ENCODE measurements at places on chromosomes 6 and 20. TPM values are rescaled to one million over a fixed set of nuclear protein-coding genes. Genes with fewer than 3 reads are reported as not detected.

- no peak for DNase-seq
Measured at GRCh38 chr6:98514796-98515195, 319.6 kb upstream of the POU3F2 start.

GRCh38 chr6:100344321-100344720, 120.4 kb downstream of the SIM1 start:
- no peak for DNase-seq

GRCh38 chr6:145551164-145551563, 184.2 kb downstream of the EPM2A start:
- no peak for DNase-seq

GRCh38 chr20:47865451-47865850, 80.2 kb upstream of the SULF2 start:
- no peak for DNase-seq

DNA sequence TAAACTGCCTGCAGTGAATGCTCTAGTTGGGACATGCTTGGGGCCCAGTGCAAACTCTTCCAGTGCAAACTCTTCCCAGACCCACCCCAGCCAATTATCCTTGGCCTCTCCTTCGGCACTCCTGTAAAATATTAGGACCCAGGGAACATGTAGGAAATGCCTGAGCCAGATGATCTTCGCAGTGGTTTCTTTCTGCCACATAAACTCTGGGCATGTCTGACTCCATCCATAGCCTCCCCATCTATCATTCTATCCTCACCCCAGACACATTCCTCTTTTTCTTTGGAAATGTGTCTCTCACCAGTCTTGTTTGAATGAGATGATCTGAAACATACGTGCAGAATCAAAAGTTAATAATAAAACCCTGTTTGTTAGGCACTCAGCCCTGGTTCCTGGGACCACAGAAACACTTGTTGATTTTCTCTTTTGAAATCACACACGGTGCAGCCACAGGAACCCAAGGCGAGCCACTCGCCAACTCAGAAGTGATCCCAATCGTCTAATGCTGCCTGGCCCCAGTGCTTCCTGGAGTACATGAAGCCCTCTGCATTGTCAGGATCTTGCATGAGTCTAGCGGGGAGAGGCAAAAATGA, 108.9 kb upstream of the CST7 start:
- no peak for DNase-seq

GRCh38 chr20:63459070-63459380, 13.4 kb downstream of the KCNQ2 start:
- DNase-seq: no peak

GRCh38 chr6:70398783-70399728, 14.3 kb upstream of the FAM135A start:
- DNase-seq: no peak

- no peak for DNase-seq
Measured at GRCh38 chr6:74939721-74940620, 265.9 kb downstream of the COL12A1 start.

DNA sequence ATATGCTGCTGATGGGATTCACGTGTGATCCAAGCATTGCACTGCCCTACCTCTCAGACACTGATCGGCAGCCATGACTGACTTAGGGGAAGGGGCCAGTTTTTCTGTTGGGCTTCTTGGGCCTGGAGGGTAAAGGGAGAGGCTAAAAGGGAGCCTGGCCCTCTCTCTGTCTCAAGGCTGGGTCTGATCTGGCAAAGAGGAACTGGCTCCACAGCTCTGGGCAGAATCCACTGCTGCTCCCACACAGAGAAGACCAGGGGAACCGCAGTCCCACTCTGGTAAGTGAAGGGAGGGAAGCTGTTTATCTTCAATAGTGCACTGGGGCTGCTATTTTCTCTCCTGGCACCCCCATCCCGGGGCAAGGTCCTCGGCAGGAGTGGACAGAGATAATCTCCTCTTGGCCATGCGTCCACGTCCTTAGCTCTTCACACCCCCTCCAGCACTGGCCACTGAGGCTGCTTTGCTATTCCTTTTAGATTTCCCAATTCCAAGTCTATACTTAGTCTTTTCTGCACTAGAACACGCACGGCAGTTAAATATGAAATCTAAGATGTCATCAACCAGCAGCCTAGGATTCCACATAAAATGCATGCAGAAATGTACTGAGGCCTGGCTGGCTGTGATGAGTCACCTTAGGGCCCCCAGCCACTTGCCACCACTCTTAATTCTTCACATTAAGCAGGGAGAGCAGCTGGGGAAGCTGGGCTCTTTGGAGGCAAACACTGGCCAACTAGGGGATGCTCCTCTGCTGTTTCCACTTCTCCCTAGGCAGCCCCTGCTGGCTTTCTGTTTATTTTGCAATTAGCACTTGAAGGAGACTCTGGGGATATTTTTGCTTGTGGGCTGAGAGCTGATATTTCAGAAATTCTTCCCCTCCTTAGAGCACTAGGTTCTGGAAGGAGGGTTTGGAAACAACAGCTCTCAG, 87.8 kb upstream of the ARMC2 start:
- DNase-seq: no peak

DNA sequence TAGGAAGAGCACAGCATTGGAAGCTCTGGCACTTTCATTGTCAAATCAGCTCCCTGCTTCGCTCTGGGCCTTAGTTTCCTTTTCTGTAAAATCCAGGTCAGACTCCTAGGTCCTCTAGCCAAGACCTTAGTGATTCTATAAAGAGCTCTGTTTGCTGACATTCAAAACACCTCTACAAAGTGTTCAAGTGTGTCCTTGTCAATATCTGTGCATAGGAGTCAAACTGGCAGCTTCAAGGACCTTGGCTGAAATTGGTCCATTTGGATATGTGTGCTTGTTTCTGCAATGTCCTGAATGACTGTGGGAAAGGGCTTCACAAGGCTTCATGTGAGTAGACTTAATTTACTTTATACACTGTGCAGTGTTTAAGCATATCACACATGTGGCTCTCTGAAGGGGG, 73.9 kb upstream of the ENPP5 start:
- no peak for DNase-seq

- no peak for DNase-seq
Measured at GRCh38 chr6:142708651-142709050, 236.3 kb downstream of the HIVEP2 start.

GRCh38 chr6:166715065-166715464, 88.0 kb upstream of the RPS6KA2 start:
- no peak for DNase-seq

- DNase-seq: no peak
Measured at GRCh38 chr20:46119028-46119546, 973 bp downstream of the CD40 start.

DNA sequence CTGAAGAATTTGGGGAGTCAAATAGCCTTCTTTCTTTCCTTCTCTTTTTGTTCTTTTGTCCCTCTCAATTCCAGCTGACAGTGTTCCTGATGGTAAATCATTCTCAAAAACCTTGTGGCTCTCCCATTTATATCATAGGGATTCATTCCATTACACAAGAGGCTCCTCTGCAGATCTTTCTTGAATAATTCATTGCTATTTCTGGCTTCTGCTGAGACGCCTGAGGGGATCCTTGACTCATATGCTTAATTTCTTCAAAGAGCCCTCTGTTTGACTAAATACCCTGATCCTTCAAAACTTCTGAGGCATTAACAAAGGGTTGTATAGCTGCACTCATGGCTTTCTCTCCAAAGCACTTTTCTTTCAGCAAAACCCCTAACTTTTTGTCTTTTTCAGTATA, 289.3 kb downstream of the FARS2 start:
- DNase-seq: no peak

The DYNLT2 gene
- 0.59 TPM for total RNA-seq

The AVP gene
- total RNA-seq: not detected

The CAP2 gene
- 182 TPM for total RNA-seq

The DOK5 gene
- total RNA-seq: 10.0 TPM

The TNFRSF21 gene
- 5.6 TPM for total RNA-seq

The BPIFB4 gene
- total RNA-seq: not detected
